ENCODE measurements at places on chromosomes 5 and 9. TPM values are rescaled to one million over a fixed set of nuclear protein-coding genes. Genes with fewer than 3 reads are reported as not detected.

Gene TYRP1
- not detected for total RNA-seq

Gene IL13
- total RNA-seq, result 32.9 TPM

Gene RANBP17
- total RNA-seq, result not detected

GRCh38 chr5:157047898-157048297 lies 11.0 kb downstream of the HAVCR1 start:
- DNase-seq, result no peak

- DNase-seq, result no peak
Observed at GRCh38 chr5:43005031-43005430, 35.1 kb downstream of the ANXA2R start.

DNA sequence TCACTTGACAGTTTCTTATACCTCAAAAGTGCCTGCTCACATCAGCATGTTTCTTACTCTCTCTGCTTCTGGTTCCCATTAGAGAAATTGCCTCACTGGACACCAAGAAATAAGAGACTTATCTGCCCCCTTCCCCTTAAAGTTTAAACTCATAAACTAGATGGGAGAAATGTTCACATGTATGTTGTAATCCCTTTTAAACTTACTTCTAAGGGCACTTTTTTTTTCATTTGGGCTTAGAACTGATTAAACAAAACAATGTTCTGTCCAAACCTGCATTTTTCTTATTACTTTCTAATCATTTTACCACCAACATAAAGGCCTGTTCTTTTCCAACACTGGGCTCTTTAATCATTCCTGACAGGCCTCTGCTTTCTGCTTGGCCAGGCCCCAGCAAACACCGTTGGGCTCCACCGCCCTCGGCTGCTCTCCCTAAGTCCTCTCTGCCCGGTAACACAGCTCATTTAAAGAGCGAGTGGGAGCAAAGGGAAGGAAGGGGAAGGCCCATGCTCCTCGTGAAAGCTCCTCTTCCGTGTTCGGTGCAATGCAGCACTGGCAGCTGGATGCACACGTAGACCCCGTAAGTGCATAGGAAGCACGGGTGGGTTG lies 53.4 kb downstream of the ROR2 start:
- no peak for DNase-seq

DNA sequence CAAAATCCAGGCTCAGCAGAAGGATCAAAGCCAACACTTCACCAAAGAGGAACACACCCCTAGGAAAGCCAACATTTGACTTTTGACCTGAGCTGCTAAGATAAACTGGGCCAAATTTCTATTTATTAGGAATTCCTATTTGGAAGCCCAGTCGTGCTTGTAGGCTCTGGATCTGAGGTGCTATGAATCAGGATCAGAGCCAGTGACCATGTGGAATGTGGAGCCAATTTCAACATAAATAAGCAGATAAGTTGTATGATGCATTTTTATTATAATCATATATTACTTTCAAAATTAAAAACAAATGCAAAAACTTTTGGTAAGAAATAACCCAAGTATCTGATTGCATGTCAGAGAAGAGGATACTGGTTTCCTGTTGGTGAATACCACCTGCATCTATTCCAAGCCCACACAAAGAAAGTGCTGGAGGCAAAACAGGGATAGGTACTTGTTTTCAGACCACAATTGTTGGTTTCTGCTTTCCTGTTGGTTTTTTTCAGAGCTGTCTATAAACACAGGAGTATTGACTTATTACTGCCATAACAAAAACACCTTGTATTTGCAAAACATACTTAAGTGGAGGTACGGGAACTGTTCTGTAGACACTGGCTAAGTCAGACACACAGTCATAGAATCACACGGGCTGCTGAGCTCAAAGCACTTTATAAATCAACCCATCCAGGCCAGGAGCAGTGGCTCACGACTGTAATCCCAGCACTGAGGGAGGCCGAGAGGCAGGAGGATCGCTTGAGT lies 52.8 kb downstream of the ARL15 start:
- no peak for DNase-seq

- no peak for DNase-seq
Observed at GRCh38 chr5:172407822-172408221, 46.5 kb downstream of the SH3PXD2B start.
